Astrocyte of the spinal cord (primary cell): ENCODE measurements at places on chromosomes 6 and 20.

DNA sequence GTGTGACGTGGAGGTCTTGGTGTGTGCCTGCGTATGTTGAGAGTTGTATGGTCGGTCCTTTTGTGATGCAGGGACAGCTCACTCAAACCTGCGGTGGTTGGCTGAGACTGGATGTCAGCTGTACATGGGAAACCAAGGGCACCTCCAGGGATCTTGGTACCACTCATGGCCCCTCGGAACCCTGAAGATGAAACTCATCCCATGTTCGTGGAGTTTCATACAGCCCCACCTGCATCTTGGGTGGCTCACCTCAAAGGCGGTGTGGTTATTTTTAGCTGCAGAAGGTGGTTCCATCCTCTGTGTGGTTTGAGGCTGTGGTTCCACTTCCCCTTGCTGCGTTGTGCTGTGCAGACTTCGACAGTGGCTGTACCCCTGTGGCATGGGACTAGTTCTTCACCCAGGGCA is 52.6 kb upstream of the SLC22A1 start:
- no peak for DNase-seq

DNA sequence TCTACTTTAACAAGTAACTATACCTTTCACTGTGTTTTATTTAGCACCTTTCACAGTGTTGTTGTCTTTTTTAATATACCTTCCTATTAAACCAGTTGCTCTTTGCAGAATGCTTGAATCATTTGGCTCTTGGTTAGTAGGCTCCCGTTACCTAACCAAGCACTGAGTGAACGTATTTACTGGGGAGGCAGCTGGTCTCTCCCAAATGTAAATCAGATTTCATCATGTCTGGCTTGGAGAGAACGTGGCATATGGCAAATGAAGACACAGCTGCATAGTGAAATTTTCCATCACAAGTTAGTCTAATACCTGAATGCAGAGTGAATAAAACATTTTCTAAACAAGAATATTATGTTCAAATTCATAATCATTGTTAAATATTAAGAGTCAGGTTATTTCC is 12.4 kb downstream of the HTR1E start:
- DNase-seq, result no peak

DNA sequence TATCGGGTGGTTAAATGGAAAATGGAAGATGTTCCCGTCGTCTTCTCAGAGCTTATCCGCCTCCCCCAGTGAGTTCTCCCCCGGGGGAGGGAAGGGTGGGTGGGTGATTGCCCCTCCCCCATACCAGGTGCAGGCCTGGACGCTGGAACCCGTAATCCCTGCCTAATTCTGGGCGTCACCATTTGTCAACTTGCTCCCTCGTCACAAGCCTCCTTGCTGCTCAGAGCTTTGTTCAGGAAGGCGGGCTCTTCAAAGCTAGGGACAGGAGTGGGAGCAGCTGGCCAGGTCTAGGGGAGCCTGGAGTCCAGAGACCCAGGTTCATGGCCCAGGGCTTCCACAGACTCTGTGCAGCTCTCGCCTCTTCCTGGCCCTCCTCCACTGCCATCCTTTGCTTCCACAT is 25.6 kb downstream of the CDH22 start:
- no peak for DNase-seq

- peak; percentile 26 for DNase-seq
Measured at GRCh38 chr20:61271312-61272231, 19.5 kb downstream of the CDH4 start.

DNA sequence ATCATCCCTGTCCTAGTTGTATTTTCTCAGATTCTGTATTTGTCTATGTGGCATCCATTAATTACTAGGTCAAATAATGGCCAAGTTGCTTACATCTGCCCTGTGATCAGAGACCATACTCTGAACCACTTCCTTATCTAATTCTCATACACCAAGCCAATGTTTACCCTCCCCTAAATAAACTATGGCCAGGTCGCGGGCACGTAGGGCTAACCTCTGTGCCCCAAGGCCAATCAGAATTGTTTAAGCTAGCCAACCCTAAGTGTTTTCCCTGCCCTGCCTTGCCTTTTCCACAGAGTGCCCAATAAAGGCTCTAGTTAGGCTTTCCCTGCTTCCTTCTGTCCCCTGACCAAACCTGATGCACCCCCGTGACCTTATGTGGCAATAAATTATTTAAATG is 2.8 kb upstream of the CALHM4 start:
- DNase-seq, result no peak

- no peak for DNase-seq
Measured at GRCh38 chr6:114342086-114342825, 567 bp downstream of the HS3ST5 start.

DNA sequence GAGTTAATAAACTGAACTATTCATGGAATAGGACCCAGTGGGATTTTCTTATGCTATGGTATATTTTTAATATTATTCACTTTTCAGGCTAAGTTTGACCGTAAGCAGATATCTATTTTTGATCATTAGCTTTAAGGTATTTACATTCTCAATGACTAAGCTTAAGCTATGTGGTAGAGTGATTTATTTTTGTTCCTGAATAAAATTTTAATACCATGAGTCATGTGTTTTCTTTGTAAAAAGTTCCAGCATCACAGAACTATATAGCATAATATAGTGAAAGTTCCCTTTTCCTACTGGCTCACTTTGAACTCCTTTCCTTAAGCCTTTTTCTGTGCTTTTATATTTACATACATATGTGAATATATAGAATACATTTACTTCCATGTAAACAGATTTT is 75.8 kb downstream of the BCKDHB start:
- DNase-seq, result peak; percentile 69

DNA sequence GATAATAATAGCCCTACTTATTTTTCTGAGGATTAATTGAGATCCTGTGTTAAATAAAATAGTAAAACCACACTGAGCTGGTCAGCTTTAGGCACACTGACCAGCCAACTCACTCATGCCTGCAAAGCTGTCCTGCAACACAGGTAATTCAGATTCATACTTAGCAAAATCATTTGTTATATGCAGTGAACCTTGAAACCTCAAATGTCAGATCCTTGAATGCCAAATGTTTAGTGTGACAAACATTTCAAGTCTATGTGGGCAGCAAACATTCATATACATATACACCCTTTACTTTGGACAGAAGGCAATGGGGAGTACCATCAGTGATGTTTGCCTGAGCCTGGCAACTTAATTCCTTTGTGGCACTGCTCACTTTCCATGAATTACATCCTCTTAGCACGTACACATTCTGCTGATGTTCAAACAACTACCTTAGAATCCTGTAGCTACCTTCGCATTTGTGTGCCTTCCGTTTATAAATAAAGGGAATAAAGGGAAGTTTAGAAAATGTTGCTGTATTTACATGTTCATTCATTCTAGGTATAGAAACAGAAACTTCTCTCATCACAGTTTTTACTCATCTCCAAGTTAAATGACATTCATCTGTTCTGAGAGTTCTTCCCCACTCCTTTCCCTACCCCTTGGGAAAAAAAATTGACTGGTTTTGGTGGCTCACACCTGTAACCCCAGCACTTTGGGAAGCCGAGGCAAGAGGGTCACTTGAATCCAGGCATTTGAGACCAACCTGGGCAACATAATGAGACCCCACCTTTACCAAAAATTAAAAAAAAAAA is 140.8 kb downstream of the ZFAND3 start:
- DNase-seq, result no peak

DNA sequence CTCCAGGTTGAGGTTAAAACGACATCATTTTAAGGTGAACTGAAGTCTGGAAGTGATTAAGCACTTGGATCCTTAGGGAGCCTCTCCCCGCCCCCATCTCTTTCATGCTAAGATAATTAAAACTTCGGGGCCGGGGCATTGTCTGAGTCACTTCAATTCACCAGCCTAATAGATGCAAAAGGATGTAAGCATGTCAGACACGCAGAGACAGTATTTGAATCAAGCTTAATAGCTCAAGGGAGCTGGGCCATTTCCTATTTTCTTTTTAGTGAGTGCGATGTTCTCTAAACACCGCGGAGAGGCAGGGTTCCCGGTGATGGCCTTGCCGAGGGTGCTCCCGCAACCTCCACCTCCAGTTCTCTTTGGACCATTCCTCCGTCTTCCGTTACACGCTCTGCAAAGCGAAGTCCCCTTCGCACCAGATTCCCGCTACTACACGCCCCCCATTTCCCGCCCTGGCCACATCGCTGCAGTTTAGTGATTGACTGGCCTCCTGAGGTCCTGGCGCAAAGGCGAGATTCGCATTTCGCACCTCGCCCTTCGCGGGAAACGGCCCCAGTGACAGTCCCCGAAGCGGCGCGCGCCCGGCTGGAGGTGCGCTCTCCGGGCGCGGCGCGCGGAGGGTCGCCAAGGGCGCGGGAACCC is 516 bp upstream of the IRF4 start:
- no peak for DNase-seq

DNA sequence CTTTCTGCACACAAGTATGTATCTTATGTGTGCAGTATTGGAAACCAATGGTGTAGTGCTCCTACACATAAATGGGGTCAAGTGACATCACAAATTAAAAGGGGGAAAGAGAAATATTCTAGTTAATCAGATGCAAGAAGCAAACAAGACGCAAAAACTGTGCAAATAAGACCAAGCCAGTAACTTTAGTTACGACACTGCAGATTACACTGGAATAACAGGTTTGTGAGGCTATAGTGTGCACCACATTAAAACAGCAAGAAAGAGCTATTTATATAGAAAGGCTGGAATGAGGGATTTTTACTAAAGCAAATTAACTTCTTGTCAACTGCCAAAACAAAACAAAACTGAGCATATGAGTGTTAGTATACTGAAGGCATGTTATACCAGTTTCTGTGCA is 45.8 kb downstream of the NR2E1 start:
- DNase-seq, result no peak

GRCh38 chr6:107618672-107619071 is 128.8 kb downstream of the SOBP start:
- DNase-seq, result no peak

DNA sequence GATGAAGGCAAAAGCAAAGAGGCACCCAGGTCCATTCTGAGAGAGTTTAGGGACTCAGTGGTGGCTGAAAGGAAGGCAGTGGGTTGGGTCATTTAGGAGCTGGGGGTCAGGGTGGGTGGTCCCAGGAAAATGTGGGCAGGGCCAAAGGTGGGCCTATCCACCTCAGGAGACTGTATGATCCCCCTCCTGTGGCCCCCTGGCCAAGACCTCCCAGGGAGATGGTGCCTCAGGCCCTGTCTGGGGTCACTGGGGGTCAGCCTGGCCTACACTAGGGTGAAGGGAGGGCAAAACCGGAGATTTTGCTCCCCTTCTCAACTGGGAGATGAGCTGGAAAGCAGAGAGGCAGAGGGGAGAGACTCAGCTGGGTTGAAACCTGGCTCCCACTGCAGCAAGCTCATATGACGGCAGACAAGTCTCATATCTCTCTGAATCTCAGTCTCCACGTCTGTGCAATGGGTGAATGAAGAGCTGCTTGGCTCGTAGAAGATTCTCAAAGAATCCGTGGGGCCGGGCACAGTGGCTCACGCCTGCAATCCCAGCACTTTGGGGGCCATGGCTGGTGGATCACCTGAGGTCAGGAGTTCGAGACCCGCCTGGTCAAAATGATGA is 11.5 kb upstream of the BAK1 start:
- no peak for DNase-seq

GRCh38 chr20:57089699-57090144 is 176.7 kb downstream of the BMP7 start:
- peak; percentile 34 for DNase-seq

DNA sequence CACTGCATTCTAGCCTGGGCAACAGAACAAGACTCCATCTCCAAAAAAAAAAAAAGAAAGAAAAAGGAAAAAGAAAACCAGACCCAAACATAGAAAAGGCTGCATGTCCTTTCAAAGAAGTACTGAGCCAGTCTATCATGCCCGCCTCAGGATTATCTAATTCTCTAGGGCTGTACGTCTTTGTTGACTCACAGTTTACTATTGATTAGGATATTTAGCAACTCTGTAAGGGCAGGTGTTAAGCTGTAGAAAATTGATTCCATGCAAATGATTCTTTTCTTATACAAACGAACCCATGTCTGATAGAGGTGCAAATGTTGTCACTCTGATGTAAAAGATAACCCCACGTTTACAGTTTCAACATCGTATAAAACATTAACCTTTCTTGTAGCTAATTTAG is 209.0 kb downstream of the TTLL2 start:
- DNase-seq, result no peak

GRCh38 chr6:13638626-13639025 is 23.5 kb downstream of the NOL7 start:
- no peak for DNase-seq

- DNase-seq, result no peak
Measured at GRCh38 chr6:13308332-13308731, 20.0 kb downstream of the TBC1D7 start.

DNA sequence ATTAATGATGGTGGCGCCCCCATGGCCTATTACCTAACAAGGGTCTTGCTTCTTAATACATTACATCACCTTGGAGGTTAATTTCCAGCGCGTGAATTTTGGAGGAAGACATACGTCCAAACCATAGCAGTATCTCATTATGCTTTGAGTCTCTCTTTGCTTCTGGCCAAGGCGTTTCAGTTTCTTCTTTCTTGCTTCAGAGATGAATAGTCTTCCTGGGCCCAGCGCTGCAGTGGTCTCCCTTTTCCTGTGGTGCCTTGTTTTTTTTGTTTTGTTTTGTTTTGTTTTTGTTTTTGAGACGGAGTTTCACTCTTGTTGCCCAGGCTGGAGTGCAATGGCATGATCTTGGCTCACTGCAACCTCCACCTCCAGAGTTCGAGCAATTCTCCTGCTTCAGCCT is 268.4 kb downstream of the SOX4 start:
- DNase-seq, result no peak

DNA sequence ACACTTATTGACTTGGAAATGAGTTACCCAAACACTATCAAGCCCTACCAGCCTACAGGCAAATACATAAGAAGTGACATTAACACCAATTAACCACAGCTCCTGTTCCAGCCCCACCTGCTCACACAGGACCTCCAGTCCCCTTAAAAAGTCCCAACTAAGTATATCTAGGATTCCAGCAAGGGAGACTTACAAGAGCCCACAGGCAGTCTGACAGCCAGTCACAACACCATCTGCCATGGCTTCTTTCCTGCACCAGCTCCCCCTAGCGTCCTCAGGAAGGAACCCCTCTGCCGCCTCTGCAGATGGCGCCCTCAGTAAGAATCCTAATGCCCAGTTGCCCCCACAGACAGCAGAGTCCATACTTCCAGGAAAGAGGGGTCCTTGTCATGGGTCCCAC is 122.1 kb downstream of the HIVEP2 start:
- no peak for DNase-seq

DNA sequence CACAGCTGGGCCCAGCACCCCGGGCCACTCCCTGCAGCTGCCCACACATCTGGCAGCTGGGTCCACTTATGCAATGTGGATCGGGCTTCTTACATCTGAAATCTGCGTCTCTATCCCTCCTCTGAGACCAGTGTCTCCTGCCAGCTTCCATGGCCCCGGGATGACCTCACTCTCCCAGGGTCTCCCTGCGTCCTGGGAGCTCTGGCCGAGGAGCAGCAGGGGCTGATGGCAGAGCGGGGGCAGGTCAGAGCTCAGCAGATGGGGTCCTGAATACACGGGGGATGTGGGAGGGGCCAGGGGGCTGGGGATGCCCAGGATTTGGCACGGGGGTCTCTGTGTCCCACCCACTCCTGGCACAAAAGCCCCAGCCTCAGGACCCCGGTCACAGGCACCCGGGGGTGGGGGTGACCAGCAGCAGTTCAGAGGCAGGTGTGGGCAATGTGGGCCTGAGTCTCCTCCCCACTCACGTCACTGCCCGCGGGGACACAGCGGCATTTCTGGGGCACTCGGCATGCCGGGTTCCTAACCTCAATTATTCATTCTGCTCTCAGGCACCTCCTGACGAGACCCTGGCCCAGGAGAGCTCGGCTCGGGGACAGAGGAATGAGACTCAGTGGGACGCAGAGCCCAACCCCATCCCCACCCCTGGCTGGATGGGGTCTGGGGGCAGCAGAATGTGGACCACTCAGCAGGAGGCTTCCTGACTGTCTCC is 16.4 kb downstream of the CHRNA4 start:
- no peak for DNase-seq
